ENCODE measurements at places on chromosomes 11 and 22.

DNA sequence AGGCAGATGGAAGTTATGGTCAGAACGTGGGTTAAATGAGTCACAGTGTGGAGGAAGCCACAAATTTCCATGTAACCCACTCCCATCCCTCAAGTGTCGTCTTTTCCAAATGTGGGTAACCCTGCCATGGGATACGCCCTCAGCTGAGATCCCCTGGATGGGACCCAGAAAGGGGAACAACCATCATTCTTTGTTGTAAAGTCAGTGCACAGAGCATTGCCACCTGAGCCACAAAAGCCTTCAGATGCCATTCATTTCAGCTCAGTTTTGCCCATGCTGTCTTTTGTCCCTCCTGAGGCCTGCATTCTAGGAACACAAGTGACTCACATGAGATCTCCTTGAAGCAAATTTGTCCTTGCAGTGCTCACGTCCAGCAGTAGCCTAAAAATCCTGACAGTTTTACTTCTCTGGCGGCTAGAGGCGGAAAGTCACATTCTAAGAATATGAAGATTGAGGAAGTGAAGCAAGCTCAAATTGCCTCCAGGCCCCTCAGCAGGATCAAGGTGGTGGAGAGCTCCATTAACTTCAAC lies 30.6 kb downstream of the MMP13 start:
- peak; percentile 45 for DNase-seq

GRCh38 chr11:324156-324555 lies 3.5 kb upstream of the IFITM3 start:
- DNase-seq = no peak

GRCh38 chr22:28143961-28144745 lies 225.1 kb upstream of the PITPNB start:
- no peak for DNase-seq

DNA sequence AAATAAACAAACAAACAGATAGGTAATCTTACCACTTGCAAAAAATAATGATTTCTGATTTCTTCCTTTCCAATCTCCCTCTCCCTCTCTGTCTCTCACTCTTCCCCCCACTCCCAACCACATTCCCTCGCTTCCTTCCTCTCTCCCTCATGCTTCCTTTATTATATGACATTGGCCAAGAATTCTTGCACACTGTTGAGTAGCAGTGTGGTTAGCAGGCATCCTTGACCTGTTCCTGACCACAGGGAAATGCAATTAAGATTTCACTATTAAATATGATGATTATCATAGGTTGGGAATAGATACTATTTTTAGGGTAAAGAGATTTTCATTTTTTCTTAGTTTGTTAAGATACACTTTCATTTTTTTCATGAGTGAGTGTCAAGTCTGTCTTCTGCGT lies 14.7 kb upstream of the PLAAT4 start:
- DNase-seq = no peak
